ENCODE measurements at places on chromosomes 6 and 20. TPM values are rescaled to one million over a fixed set of nuclear protein-coding genes. Genes with fewer than 3 reads are reported as not detected.

ULBP1 gene
- not detected for polyA plus RNA-seq

MLN gene
- 89.2 TPM for polyA plus RNA-seq

HM13 gene
- polyA plus RNA-seq: 202 TPM

CARMIL1 gene
- polyA plus RNA-seq: 50.5 TPM

GRCh38 chr6:41040101-41040939 lies 1.3 kb upstream of the UNC5CL start:
- DNase-seq: peak; percentile 96

DNA sequence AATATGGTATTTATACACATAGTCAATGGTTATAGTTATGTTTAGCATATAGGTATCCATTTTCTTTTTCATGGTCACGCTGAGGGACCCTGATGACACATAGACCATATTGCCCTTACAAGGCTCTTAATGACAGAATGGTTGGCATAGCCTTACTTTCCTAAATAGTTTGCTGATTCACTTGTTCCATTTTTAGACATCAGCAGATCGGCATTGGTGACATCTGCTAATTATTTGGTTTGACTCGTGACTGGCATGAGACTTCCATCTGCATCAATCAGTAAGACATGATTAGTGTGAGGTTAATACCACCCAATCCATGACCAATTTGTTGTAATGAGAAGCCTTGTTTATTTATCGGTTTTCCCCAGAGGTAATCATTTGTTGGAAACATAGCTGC lies 309.7 kb downstream of the ALDH8A1 start:
- DNase-seq: no peak

GRCh38 chr20:1187605-1188171 lies 2.9 kb upstream of the TMEM74B start:
- DNase-seq: peak; percentile 89

GRCh38 chr20:52965380-52965779 lies 6.8 kb upstream of the TSHZ2 start:
- DNase-seq: no peak

GRCh38 chr20:50727792-50728485 lies 3.4 kb upstream of the PARD6B start:
- peak; percentile 28 for DNase-seq

GRCh38 chr6:30136570-30137286 lies 788 bp downstream of the TRIM40 start:
- DNase-seq: no peak

DNA sequence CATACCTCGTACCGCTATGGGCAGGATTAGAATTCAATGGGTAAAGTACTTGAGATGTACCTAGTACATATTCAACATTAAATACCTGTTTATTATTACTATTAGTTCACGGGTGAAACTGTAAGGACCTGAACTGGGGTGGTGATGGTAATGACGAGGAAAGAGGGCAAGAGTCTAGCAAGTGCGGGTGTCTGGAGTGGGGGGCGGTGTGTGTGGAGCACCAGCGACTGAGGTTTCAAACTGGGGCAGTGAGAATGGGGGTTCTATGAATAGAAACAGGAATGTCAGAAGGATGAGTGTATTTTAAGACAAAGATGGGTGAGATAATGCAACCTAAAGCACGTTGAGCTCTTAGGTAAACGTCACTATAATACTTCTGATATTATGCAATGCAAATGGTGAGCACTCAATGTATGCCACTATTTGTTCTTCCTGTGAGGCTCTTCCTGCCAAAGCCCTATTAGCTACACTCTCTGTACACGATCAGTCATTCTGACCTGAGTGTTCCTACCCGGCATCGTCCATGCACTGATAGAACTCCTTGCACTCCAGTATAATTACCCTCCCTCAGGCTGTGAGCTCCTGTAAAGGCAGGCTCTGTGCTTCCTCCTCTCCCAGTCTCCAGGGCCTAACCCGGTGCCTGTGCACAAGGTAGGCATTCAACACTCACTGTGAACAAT lies 55.0 kb downstream of the ALDH5A1 start:
- DNase-seq: no peak

DNA sequence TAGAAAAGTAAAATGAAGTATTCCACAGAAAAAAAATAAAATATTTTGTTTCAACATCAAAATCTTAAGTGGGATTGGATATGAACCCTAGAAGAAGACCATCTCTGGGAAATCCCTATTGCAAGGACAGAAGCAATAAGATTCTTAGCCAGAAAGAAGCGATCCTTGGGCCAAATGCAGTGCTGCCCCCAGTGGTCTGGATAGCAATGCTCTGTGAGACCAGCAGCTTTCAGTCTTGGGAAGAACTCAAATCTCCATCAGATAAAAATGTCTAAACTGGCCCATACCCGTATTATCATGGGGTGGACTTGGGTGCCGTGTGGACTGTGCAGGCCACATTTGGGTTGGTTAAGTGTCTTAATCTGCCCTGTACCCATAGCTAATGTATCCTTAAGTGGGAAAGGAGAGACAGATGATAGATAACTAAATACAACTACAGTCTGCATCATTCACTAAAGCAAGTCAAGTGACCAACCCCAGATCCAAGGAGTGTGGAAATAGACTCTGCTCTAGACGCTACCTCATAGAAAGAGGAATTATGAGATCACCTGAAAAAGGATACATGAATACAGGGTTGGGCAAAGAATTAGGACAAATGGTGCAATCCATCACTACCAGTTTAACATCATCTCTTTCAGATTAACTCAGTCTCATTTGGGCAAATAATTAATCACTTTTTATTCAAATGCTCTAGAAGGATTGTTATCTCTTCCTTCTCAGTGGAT lies 38.9 kb upstream of the SNAP25 start:
- no peak for DNase-seq

DNA sequence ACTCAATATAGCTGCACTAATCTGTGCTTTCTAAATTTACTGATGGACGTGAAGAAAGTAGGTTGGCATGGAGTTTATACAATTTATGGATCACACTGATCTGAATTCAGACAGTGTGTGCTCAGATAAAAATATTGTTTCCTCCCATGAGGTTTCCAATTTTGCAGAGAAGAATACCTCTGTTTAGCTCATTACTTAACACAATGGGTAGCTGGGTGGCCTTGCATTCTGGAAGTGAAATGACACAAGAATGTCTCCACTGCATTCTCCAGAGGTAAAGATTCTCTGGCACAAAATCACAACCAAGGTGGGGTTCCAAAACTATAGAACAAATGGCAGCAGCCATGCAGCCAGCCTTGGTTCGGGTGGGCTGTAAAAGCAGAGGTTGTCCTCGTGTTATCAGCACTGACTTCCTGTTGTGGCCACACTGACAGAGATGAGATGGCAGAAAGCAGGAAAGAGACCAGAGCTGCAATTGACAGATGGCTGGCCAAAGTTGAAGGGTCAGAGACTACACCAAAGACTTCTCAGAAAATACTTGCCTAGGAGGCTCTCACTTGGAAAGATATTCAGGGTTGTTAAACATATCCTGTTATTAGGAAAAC lies 50.2 kb downstream of the HDAC2 start:
- peak; percentile 62 for DNase-seq

GRCh38 chr6:45637611-45638257 lies 260.0 kb upstream of the SUPT3H start:
- no peak for DNase-seq

DNA sequence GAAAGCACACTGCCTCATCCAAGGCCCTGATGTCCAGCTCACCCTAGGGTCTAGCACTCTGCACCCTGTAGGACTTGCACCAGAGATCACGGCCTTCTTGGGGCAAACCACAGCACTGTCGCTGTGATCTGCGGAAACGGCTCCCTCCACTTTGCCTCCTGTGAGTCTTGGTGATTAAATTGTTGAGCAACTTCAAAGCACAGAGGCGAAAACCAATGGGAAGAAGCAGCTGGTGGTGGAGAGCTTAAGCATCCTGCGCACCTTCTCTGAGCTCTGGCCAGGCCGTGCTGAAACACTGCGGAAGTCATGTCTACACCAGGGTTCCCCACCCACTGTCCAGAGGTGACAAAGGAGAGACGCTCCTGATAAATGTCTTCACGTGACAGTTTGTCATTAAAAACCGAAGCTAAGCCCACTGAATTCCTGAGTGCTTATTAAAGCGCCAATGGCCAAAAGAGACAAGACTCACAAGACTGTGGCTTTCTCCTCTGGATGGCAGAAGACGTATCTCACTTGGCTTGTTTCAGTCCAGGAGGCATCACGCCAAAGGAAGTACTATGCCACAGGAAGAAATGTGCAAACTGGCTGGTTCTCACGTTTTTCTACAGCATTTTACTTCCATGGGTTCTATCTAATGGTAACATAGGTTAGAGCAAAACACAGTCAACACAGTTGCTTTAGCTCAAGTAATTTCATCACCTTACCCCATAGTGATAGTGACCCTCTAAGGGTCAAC lies 3.1 kb downstream of the RAMACL start:
- DNase-seq: no peak

GRCh38 chr6:20538131-20538662 lies 3.9 kb downstream of the CDKAL1 start:
- no peak for DNase-seq

- DNase-seq: no peak
Measured at GRCh38 chr6:88422831-88423230, 256.7 kb upstream of the CNR1 start.

Data from small intestine (tissue), 16 donors.